ENCODE measurements at places on chromosomes 1 and 21. TPM values are rescaled to one million over a fixed set of nuclear protein-coding genes. Genes with fewer than 3 reads are reported as not detected.

DNA sequence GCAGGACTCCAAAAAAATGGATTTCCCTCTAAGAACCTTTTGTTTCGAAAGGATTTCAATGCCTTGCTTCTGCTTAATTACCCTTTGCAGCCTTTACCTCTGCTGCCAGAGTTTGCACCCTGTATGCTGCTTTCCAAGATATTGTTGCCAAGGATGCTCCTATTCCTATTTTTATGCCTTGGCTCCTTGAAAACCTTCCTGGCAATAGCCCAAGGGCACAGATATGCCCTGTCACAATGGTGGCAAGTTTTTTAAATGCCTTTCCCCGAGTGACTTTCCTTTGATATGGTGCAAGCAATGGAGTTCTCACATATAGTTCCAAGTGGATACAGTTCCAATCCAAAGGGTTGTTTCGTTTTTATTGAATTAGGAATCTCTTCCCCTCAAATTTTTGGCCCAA is 1983.0 kb downstream of the MRPL39 start:
- DNase-seq, result no peak

DNA sequence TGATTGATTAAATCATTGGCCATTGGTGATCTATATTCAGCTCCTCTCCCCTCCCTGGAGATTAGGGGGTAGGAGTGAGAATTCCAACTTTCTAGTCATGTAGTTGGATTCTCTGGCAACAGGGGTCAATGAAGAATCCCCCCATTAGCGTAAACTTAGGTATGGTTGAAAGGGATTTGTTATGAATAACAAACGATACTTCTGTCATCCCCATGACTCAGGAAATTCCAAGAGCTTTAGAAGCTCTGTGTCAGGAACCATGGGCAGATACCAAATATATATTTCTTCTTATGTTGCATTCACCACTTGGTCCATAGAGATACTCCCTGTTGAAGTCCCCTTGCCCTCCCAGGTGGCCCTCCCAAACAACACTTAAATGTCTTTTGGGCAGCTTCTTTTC is 124.5 kb downstream of the DNM3 start:
- DNase-seq, result no peak

DNA sequence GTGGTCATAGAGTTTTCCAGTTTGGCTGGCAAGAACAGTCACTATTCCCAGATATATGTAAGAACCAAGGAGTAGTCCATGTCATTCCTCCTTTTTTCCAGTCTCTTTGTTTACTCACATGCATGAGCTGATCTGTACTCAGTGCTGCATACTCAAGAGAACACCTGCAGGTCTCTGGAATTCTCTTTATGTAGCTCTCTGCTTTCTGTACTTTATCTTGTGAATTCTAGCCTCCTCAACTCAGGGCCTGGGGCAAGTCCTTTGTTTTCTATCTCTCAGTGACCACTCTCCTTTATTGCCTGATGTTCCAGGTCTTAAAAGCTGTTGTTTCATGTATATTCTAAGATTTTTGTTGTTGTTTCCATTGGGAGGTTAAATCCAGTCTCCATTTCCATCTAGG is 478.9 kb downstream of the DPYD start:
- DNase-seq, result no peak

GRCh38 chr1:24933468-24933867 is 3.4 kb upstream of the RUNX3 start:
- DNase-seq, result no peak

DNA sequence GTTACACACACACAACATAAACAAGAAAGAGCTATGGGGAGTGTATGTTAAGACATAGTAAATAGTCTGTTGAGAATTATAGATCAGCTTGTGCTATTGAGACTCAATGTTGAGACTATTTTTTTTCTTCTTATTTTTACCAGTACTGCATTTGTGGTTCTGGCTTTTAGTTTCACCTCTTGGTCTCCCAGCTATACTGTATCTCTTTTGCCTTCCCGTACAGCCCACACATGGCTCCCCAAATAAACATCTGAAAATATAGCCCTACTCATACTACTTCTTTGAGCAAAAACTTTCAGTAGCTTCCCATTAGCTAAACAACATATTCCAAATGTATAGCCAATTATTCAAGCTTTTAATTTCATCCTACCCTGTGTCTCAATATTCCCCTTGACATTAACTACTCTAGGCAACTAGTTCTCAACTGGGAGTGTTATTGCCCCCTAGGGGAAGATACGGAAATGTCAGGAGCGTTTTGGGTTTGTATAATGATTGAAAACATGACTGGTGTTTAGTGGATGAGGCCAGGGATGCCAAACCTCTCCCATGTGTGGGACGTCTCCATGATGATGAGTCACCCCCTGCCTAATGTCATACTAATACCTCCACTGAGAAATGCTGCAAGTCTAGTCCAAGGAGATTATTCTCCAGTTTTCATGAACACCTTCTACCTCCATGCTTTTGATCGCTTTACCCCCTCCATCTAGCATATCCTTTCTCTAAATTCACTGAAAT is 6.8 kb downstream of the RPE65 start:
- no peak for DNase-seq

GRCh38 chr1:160618327-160618726 is 28.5 kb downstream of the SLAMF1 start:
- no peak for DNase-seq

DNA sequence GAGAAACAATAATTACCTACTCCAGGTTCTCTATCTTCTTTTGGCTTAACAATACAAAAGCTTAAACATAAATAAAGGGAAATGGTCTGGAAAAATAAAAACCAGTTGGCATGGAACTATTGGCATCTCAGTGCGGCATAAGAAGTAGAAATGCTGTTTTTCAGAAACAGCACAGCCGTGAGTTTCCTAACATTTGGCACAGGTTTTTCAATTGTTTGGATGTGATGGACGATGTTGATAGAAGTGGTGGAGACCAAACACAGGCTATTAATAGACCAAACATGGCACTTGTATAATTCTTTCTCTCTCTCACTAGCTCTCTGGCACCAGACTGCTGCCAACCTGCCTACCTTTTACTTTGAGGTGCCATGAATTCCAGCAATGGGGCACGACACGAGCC is 36.2 kb downstream of the KCNN3 start:
- DNase-seq, result no peak

DNA sequence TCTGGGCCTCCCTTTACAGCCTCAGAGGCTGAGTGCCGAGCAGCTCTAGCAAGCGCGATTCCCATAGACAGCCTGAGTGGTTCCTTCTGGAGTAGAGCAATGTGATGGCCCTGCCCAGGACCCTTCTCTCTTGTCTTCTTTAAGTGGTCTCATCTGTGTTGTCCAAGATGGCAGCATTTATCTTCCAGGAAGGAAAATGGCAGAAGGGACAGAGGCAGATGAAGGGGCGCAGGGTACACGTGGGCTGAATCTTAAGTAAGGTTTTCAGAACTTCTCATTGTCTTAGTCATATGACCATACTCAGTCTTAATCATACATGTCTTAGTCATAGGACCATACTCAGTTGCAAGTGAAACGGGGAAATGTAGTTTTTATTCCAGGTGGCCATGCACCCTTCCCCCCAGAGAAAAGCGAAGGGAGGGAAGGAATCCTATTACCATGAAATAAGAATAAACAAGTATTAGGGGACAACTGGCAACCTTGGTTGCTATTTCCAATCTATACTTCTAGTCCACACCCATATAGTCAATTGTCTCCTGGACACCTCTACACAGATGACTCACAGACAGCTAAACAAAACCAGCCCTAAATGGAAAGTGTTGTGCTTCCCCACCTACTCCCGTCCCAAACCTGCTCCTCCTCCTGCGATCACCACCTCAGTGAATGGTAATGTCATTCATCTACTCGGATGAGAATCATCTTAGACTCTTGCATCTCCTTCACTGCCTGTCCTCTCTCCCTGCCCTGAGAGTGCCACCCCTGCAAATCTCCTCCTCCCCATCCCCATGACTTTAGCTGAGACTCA is 13.3 kb downstream of the OVAAL start:
- DNase-seq, result no peak

DNA sequence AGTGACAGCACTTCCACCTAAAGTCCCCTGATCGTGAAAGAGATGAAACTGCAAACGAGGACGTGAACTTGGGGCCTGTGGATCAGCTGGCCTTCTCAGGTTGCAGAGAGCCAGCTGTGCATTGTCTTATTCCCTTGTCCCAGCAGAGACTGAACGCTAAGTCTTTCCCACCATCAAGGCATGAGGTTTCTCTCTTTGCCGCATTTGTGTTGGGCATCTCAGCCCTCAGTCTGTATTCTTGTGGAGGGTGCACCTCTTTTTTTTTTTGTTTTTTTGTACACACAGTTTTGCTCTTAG is 71.4 kb downstream of the KIF26B start:
- DNase-seq, result no peak

- DNase-seq, result no peak
Measured at GRCh38 chr1:40014812-40015594, 25.5 kb upstream of the CAP1 start.

DNA sequence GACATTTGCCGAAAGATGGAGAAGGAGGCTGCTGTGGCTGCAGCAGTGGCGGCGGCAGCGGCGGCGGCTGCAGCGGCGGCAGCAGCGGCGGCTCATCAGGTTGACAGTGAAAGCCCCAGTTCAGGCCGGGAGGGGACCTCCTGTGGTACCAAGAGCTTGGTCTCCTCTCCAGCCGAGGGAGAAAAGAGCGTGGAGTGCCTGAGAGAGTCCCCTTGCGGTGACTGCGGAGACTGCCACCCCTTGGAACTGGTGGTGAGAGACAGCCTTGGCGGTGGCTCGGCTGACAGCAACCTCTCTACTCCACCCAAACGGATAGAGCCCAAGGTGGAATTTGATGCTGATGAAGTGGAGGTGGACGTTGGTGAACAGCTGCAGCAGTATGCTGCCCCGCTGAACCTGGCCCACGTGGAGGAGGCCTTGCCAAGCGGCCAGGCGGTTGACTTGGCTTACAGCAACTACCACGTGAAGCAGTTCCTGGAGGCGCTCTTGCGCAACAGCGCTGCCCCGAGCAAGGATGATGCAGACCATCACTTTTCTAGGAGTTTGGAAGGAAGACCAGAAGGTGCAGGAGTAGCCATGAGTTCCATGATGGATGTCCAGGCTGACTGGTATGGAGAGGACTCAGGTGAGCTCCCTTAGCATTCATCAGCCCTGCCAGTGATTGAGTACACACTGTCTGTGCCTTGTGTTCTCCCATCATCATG is 6.3 kb downstream of the ZBTB8B start:
- no peak for DNase-seq

DNA sequence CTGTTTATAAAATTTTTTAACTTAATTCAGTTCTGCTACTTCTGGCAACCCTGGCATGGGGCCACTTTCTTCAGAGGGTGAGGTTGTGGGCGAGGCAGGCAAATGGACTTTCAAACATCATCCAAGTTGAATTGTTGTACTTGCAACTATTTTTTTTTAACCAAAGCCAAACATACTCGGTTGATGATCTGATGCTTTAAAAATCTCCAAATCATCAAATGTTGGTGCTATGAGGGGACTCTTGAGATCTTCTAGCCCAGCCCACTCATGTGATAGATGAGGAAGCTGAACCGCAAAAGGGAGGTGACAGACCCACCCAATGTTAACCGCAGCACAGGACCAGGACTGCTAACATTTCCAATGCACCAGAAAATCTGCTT is 6.7 kb downstream of the SLC1A7 start:
- DNase-seq, result no peak

DNA sequence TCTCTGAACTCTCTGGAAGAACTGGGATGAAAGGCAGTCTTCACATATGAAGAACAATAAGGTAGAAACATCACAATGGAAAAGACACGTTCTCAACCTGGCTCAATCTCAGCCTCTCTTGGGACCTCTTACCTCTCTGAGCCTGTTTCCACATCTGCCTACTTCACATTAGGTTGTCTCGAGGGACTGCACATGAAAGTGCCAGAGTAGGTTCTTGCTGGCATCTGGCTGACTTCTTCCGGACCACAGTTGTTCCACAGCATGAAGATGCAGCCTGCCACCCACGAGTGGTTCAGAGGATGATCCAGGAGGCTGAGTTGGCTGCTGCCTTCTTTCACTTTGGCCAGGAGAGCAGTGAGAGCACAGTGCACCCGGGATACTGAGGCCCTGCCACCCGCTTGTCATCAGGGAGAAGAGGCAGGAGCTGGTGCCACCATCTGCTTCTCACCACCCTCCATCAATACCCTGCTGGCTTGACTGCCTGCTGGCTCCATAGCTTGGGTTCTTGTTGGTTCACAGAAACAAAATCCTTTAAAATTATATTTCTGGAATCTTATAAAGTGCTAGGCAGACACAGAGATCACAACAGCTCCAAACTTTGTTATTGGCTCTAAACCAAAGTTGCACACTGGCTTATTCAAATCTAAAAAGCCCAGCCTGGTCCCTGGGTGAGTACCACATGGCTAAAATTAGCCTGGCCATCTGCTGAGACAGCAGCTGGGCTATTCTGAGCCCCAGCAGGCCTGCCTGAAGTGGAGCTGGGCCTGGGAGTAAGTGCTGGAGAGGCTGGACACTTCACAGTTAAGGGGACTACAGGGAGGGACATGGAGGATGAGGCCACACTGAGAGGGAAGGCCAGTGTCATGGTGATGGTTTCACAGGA is 46.9 kb upstream of the LIN9 start:
- no peak for DNase-seq

GRCh38 chr21:16169102-16169511 is 439.3 kb downstream of the USP25 start:
- no peak for DNase-seq

DNA sequence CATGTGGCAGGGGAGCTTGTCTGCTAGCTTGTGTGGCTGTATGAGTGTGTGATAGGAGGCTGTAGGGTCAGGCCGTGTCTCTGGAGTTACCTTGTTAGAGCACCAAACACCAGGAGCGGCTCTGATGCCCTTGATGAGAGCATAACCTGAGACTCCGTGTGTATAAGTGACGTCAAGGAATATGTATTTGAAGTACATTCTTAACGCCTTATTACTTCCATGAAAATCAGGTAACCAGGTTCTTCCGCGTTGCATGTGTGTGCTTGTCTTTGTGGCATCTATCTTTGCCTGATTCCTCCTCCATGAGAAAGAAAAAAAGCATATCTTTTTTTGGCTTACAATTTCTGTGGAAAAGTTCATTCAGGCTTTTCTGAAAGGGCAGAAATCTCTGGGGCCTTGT is 4.6 kb downstream of the OLFML3 start:
- no peak for DNase-seq

GRCh38 chr1:202627841-202628565 is 82.3 kb downstream of the SYT2 start:
- DNase-seq, result no peak

DNA sequence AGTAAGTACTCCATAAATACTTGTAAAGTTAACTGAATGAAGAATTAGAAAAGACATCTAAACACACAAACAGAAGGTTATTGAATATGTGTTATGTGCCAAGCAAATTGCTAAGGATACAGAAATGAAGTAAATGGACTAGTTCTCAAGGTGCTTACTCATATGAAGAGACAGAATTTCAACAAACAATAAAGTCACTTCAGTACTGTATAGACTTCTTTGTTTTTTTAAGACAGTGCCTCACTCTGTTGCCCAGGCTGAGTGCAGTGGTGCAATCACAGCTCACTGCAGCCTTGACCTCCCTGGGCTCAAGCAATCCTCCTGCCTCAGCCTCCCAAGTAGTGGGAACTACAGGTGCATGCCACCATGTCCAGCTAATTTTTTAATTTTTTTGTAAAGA is 57.3 kb downstream of the SERBP1 start:
- DNase-seq, result no peak

ZFP69 gene
- polyA plus RNA-seq, result 7.2 TPM

FAM177B gene
- not detected for polyA plus RNA-seq

TRIM46 gene
- polyA plus RNA-seq, result 2.9 TPM

PRPF38B gene
- 72.0 TPM for polyA plus RNA-seq

ANGPTL3 gene
- polyA plus RNA-seq, result 14.3 TPM

MAP3K21 gene
- 28.3 TPM for polyA plus RNA-seq

ARHGEF2 gene
- polyA plus RNA-seq, result 73.8 TPM

PADI4 gene
- 0.50 TPM for polyA plus RNA-seq

CLDN14 gene
- 2.5 TPM for polyA plus RNA-seq

S100A8 gene
- polyA plus RNA-seq, result 21.5 TPM

EFNA4 gene
- 18.5 TPM for polyA plus RNA-seq

GNB1 gene
- polyA plus RNA-seq, result 294 TPM
